ENCODE measurements at places on chromosomes 1 and 21. TPM values are rescaled to one million over a fixed set of nuclear protein-coding genes. Genes with fewer than 3 reads are reported as not detected.

The OLIG2 gene
- total RNA-seq, result not detected

The PPIH gene
- 23.3 TPM for total RNA-seq

The RGS13 gene
- total RNA-seq, result not detected

The RUSC1 gene
- total RNA-seq, result 14.9 TPM

The LEMD1 gene
- total RNA-seq, result not detected

The LIN28A gene
- not detected for total RNA-seq

The SPRR1B gene
- not detected for total RNA-seq

The B3GALT2 gene
- 0.13 TPM for total RNA-seq

The CNR2 gene
- total RNA-seq, result not detected

The TFF2 gene
- not detected for total RNA-seq

The CD1E gene
- total RNA-seq, result not detected

The PTPRC gene
- under 0.01 TPM for total RNA-seq

The CHI3L1 gene
- 6,408 TPM for total RNA-seq

The CASQ1 gene
- total RNA-seq, result 0.32 TPM
